ENCODE measurements at places on chromosomes 6 and 20.
A peak's percentile ranks its signal among the peaks of the same experiment; 100 is the strongest.

DNA sequence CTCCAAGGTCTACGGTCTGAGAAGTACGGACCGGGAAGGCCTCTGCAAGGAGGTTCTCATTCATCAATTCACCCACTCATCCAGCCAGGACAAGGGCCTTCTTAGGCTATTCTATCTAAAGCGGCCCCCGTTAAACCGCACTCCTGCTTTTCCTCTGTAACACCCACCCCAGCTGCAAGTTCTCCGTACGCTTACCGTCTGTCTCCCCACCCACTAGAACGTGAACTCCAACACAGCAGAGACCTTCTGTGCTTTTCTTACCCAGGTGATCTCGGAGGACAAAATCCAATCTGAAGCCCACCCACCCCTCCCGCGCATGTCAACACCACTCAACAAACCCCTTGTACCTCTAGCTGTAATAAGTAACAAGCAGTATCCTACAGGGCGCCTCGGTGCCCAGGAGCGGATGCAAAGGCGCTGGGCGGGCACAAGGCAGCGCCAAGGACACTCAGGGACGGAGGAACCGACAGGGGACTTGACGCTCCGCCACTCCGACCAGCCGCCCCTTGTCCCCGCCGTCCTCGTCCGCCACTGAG, 351 bp downstream of the AURKA start:
- peak; percentile 26 for DNase-seq

- peak; percentile 45 for DNase-seq
Observed at GRCh38 chr6:84522135-84522549, 242.3 kb downstream of the TBX18 start.

DNA sequence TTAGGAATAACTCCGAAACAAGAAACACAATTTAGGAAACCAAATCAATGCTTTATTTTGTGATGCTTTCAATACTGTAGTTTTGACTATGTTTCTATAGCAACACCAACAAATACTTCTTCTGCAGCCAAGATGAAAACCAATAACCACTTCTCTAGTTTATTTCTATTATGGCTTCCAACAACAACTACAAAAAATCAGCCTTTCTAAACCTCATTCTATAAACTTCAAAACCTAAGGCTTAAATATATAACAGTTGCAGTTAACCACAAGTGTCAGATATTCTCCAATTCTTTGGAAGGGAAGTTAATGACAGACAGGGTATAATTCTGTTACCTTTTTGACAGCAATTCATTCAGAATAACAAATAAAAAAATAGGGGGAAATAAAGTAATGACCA, 80.9 kb downstream of the EPB41L2 start:
- no peak for DNase-seq

DNA sequence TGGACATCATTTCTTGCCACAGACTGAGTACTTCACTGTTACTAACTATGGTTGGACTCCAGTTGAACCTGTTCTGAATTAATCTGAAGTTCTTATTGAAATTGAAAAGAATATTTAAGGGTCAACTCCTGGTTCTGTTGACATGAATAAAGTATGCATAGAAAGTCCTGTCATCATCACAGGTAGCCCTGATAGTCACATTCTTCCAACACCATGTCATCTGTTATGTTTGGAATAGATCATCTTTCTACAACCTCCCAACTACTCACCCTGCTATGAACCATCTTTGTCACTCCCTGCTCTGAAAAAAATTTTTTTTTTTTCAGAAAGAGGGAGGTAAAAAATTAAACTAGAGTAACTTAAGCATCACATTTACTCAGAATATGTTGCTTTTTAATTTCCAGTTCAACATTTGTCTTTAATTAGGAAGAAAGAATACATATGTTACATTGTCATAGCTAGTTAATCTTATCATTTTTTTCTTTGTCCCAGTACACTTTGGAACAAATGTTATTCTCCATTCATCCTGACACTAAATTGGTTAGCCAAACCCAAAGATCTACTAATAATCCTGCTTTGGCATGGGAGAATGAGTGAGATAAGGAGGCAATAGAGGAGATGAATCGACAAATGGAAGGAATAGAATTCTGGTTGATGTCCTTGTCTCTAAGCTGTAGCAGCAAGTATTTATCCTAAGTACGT, 775.1 kb upstream of the NRSN1 start:
- DNase-seq, result no peak

DNA sequence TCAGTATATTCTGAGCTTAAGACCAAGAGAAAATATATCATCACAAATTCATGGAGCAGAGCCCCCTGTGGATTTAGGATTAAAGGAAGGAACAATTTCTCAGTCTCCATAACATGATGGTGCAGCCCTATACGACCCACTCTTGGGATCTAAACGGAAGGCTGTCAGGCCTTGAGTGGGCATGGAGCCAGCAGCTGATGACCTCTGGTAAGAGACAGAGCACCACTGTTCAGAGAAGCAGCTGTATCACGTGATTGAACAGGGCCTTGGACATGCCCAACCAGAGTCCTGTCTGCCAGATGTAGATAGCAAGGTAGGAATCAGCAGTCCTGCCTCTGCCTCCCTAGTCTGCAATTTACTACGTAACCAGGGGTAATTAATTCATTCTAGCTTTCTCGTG, 259.4 kb upstream of the POU3F2 start:
- peak; percentile 8 for DNase-seq

DNA sequence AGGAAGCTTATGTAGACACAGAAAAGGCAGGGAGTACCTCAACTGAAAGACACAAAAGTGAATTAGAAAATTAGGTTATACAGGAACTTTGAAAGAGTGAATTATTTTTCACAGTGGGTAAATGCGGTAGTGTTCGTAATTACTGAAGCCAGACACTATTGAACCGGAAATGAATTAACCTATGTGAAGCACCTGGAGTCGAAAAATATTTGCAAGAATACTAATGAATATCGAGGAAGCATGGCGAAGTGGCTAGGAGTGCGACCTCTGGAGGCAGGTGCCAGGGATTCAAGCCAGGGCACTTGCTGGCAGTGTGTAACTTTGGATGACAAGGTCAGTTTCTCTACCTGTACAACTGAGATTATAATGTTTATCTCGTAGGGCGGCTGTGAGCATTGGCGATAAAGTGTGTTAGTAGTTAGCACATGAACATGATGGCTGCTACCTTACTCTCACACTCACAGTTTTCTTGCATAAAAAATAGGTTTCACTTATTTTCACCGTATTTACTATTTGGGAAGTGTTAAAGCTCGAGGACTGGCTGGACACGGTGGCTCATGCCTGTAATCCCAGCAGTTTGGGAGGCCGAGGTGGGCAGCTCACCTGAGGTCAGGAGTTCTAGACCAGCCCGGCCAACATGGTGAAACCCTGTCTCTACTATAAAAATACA, 567 bp upstream of the SLC18B1 start:
- DNase-seq, result peak; percentile 87
